ENCODE measurements at places on chromosomes 4 and X.

DNA sequence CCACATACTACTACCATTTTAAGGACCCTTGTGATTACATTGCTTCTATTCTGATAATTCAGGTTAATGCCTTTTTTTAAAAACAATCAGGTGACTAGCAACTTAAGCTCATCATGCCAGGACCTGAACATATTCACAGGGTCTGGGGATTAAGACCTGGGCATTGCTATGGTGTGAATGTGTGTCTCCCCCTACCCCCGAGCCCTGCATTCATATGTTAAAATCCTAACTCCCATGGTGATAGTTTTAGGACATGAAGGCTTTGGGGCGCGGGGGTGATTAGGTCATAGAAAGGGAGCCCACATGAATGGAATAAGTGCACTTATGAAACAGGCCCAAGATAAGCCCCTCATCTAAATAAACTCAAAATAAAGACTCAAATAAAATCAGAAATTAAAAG is 734.4 kb upstream of the PABPC4L start:
- DNase-seq: no peak

- no peak for DNase-seq
Measured at GRCh38 chrX:146456058-146456457, 353.5 kb upstream of the CXorf51B start.

- no peak for DNase-seq
Measured at GRCh38 chrX:134171661-134172587, 65.1 kb upstream of the CCDC160 start.

- DNase-seq: no peak
Measured at GRCh38 chr4:7007944-7008343, 35.2 kb upstream of the TADA2B start.

- DNase-seq: no peak
Measured at GRCh38 chrX:41733939-41734338, 10.0 kb downstream of the GPR82 start.

GRCh38 chrX:151538190-151539122 is 25.0 kb upstream of the PASD1 start:
- no peak for DNase-seq

GRCh38 chr4:185122681-185123345 is 20.3 kb upstream of the SLC25A4 start:
- DNase-seq: no peak

DNA sequence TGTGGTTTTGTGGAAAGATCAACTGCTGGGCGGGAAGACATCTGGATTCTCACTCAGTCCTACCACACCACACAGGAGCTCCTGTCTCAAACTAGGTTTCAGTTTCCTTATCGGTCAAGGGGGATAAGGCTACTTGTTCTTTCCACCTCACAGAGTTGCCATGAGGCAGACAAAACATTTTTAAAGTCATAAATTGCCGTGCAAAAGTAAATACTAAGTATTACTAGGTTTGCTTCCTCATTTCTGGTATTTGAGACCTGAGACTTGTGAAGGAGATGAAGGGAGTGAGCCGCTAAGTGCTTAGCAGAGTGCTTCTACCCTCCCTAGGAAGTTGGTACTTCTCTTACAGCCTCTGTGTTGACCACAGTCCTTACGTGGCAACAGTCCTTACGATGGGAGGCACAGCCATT is 1.5 kb downstream of the LAP3 start:
- peak; percentile 4 for DNase-seq

DNA sequence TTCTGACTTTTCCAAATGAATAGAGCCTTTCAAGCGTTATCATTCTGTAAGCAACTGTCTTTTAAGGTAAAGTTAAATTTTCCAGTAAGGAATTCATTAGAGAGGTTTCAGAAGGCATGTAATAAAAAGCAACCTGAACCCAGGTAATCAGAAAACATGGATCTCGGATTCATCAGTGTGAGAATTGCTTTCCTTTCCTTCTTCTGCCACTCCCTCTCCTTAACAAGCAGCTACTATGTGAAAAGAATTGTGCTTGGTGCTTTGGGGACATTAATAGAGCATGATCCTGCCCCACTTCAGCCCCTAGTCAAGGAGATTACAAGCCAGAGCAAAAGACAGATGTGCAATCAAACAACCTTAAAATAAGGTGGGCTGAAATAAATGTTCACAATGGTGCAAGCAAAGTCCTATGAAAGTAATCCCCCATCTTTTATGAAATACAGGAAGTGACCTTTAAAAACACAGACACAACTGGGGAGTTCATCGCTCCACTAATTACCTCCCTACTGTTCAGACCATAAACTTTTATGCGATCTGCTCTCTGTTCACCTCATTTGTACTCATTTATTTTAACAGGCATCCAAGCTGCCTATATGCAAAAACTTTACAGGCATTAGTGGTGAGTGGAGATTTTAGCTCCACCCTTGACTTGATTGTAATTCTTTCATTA is 122.9 kb upstream of the RASGEF1B start:
- no peak for DNase-seq

DNA sequence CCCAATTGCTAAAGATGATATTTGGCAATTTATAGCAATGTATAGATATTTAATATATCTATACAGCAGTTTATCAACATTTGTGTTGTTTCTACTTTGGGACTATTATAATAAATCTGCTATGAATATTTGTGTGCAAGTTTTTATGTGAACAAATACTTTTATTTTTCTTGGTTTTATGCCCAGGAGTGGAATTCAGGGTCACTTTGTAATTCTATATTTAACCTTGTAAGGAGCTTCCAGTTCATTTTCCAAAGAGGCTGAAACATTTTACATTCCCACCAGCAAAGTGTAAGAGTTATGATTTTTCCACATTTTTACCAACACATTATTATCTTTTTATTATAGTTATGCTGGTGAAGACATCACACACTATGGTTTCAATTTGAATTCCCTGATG is 801.3 kb downstream of the PCDH18 start:
- DNase-seq: no peak

- DNase-seq: no peak
Measured at GRCh38 chrX:53728506-53728905, 42.0 kb upstream of the HUWE1 start.

- DNase-seq: no peak
Measured at GRCh38 chrX:105618393-105619101, 203.8 kb upstream of the NRK start.

DNA sequence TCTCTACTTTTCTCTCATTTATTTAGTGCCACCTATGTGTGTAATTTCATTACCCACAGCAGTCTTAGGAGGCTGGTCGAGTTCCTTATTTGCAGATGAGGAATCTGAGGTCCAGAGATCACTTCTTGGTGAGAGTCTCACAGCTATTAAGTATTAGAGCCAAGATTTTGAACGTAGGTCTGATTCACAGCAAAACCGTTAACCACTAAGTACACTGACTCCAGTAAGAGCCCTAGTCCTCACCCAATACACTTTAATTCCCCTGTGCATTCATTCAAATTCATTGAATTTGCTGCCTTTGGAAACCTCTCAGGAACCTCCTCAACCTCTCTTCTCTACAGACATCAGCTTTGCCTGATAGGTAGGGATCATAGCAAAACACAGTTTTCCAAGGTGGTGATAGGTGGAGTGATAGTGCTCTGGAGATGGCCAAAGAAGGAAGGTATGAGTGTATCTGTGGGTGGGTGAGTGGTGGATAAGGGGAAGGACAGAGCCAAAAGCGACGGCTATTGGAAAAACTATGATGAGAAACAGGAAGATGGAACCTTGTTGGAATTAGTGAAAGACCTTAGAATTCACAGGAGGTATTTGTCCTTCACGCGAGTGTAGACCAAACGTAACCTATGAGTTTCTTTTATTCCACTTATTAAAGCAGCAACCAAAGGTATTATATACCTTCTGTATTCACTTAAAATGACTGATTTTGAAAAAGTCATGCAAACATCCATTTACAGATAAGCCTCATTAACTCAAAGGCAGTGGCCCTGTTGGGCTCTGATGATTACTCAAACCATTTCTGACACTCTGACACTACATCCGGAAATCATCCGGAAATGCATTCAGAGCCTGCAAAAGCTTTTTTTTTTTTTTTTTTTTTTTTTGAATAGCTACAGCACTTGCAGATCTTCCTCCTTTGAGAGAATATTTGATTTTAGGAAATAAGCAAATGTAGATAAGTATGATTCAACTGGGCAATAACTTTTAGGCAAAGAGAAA is 6.3 kb downstream of the FMR1 start:
- no peak for DNase-seq

Measured in naive thymus-derived CD8-positive, alpha-beta T cell (primary cell).